ENCODE measurements at places on chromosomes 12 and 14.

GRCh38 chr12:6228535-6229223 is 28.5 kb downstream of the CD9 start:
- no peak for DNase-seq

- DNase-seq, result no peak
These were observed 143.8 kb downstream of the ADGRD1 start for GRCh38 chr12:131097202-131098177.

GRCh38 chr12:125399489-125399888 is 334.3 kb downstream of the AACS start:
- no peak for DNase-seq

- no peak for DNase-seq
These were observed 166.5 kb downstream of the MSRB3 start for GRCh38 chr12:65444996-65445395.

DNA sequence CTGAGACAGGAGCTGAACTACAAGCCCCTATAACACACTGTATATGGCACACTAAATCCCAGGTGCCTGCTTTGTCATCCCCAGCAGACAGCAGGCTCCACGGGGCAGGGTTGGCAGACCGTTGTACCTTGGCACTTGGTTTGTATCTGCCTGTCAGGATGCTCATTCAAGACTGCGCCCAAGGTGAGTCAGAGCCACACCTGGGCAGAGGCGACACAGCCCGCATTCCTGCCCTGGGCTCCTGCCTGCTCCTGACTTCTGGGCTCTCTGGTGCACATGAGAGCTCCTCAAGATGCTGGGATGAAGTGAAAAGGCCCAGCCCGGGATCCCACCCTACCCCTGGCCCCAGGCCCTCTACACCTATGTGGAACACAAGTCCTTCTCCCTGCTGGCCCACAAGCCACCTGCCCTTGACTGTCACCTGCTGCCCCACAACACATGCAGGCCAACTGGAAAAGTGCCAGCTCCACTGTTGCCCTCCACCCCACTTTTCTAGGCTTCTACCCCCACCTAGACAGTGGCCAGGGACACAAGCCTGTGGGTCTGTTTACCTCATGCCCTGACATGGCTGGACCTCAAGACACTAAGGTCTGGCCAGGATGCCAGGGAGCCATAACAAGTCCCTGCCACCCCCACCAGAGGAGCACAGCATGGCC is 30.8 kb upstream of the PNMA1 start:
- no peak for DNase-seq

GRCh38 chr12:108568338-108569154 is 6.2 kb downstream of the ISCU start:
- DNase-seq, result peak; percentile 42

GRCh38 chr12:121825041-121825523 is 21.3 kb downstream of the SETD1B start:
- DNase-seq, result no peak

DNA sequence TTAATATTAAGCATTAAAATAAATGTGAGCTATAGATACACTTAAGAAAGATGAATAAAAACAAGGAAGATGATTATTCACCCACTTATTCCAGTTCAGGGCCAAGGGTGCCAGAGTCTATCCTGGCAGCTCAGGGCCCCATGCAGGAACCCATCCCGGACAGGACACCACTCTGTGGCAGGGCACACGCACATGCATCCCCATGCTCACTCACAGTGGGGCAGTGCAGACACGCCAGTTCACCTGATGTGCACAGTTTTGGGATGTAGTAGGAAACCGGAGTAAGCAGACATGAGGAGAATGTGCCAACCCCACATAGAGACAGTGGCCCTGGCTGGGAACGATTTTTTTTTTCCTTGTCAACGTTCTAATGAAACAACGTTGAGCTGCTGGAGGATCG is 47.2 kb downstream of the DICER1 start:
- no peak for DNase-seq

DNA sequence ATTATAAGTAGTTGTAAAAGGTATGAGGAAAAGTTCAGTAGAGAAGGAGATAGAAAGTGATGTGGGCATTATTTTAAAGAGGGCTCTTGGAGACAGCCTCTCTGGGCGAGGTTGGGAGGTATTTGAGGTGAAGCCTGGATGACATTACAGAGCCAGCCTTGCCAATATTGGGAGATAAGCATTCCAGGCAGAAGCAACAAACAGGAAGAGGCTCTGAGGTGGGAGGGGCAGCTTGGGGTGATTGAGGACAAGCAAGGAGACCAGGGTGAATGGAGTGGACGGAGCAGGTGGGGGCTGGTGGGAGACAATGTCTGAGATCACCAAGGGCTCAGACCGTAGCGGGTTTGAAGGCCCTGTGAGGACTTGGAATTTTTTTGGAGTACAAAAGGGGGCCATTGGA is 87.3 kb downstream of the DYRK2 start:
- no peak for DNase-seq

DNA sequence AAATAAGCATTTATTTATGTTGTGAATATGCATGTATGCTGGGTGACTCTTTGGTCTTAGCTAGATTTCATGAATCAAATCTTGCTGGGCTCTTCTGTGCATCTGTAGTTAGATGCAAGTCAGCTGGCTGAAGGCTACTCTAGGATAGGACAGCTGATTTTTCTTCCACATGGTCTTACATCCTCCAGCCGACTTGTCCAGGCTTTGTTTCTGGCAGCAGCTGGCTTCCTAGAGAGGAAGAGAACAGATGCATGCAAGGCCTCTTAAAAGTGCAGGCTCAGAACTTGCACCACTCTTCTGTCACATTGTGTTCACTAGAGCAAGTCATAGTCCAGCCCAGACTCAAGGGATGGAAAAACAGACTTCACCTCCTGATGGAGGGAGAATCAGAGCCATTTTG is 435.4 kb upstream of the STXBP6 start:
- no peak for DNase-seq

DNA sequence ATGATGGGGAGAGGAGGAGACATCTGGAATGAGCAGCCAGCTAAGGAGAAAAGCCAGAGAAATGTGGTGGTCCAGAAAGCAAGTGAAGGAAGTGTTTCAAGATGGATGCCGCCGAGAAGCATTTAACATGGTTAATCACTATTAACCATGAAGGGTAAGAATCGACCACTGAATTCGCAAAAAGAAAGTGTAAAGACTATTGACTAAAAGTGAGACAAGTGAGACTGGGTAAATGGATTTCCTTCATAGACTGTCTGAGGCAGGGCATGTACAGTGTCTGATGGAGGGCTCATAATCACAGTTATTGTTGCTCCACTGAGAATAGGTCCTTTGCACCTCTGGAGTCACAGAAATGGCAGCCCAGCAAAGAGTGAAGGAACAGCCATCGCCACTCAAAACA is 25.3 kb upstream of the CLMN start:
- no peak for DNase-seq

DNA sequence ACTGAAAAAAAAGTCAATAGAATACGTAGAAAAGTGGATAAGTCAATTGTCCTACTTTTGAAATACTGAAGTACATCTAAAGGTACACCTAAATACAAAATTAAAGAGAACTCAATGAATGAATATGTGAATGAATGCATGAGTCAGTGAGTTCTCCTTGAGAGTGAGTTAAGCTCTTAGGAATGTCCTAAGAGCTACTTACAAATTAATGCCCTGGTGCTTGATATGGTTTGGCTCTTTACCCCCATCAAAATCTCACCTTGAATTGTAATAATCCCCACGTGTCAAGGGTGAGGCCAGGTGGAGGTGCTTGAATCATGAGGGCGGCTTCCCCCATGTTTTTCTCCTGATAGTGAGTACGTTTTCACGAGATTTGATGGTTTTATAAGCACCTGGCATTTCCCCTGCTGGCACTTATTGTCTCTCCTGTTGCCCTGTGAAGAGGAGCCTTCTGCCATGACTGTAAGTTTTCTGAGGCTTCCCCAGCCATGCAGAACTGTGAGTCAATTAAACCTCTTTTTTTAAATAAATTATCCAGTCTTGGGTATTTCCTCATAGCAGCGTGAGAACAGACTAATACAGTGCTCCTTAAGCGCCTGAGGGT is 192.2 kb upstream of the ARHGAP5 start:
- DNase-seq, result no peak

- no peak for DNase-seq
These were observed 320.4 kb downstream of the BCL11B start for GRCh38 chr14:98951521-98952152.

GRCh38 chr12:80627782-80628181 is 79.7 kb upstream of the MYF6 start:
- no peak for DNase-seq

DNA sequence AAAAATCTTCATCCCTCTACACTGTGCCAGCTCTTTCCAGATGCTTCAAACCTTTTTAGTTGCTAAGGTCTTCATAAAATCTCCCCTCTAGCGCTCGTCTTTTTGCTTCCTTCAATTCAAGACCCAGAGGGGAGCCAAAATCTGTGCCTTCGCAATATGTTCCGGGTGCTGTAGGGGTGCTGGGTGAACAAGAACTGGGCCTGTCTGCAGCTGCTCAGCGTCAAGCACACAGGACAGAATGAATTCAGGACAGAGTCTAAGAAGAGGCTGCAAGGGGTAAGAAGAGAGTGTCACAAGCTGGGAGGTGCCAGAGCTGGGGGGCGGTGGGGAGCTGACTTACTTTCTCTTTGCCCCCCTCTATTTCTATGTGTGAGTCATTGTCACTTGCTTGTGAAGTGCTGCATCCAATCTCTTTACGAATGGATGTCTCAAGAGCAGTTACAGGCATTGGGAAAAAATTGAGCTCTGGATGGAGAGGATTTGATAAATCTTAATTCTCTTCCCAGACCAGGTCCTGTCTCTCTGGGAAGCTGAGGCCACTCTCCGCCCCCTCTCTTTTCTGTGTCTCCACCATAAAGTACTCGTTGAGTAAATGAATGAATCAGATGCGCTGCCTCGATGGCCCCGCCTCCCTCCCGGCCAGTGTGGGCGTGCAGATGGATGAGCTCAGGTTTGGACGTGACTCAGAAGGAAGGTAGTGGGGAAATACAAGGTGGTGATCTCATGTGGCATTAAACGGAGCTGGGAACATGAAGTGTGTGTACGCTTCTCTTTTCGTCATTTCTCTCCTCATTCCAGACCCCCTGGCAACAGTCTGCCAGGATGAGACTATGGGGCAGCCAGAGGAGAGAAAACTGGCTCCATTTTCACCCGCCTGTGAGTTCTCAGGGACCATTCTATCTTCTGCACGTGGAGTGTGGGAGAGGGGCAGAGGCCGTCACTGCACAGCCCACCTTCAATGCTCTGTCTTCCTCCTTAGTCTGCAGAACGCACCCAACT is 91.3 kb downstream of the TSPAN9 start:
- DNase-seq, result no peak

- no peak for DNase-seq
These were observed 141.1 kb downstream of the SLC15A5 start for GRCh38 chr12:16136219-16136988.

- DNase-seq, result no peak
These were observed 368.6 kb downstream of the DPF3 start for GRCh38 chr14:72525087-72525915.

- DNase-seq, result no peak
These were observed 28.3 kb downstream of the TMEM233 start for GRCh38 chr12:119621878-119622277.

DNA sequence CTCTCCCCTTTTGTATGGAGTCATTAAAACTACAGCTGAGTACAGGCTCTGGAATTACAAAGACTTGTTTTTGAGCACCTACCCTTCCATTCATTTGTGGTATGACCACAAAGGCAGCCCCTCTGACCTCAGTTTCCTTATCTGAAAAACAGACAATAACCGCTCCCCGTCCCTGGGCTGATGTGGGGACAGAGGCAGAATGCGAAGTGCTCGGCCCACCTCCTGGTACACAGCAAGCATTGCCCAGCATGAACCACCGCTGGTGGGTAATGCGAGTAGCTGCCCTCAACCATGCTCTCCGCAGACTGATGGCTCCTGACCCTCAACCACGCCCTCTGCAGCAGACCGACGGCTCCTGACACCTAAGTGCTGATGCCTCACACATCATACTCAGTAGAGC is 22.4 kb downstream of the P2RX2 start:
- DNase-seq, result no peak

- DNase-seq, result no peak
These were observed 2.9 kb upstream of the MYH7 start for GRCh38 chr14:23438101-23438971.

- no peak for DNase-seq
These were observed 110.7 kb downstream of the KIF26A start for GRCh38 chr14:104249089-104249488.

- no peak for DNase-seq
These were observed 6.1 kb downstream of the SOS2 start for GRCh38 chr14:50225067-50225973.

GRCh38 chr12:12899530-12900380 is 8.4 kb downstream of the GPRC5A start:
- no peak for DNase-seq

- no peak for DNase-seq
These were observed 137.5 kb upstream of the CPM start for GRCh38 chr12:69070319-69071090.

DNA sequence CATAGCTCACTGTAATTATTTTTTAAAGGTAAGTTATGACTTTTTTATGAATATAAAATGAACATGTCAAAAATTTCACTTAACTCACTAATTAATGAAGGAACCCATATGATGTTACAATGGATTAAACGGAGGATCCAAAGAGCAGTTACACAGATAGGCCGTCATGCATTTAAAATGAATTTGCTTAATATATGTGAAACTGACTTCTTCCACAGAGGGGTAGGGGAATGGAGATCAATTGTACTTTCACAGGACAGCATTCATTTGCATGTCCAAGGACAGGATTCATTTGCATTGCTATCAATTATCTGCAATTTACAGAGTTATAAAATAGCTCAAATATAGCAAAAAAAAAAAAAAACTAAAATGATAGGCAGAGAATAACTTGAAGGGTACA is 6.6 kb upstream of the CRY1 start:
- no peak for DNase-seq

DNA sequence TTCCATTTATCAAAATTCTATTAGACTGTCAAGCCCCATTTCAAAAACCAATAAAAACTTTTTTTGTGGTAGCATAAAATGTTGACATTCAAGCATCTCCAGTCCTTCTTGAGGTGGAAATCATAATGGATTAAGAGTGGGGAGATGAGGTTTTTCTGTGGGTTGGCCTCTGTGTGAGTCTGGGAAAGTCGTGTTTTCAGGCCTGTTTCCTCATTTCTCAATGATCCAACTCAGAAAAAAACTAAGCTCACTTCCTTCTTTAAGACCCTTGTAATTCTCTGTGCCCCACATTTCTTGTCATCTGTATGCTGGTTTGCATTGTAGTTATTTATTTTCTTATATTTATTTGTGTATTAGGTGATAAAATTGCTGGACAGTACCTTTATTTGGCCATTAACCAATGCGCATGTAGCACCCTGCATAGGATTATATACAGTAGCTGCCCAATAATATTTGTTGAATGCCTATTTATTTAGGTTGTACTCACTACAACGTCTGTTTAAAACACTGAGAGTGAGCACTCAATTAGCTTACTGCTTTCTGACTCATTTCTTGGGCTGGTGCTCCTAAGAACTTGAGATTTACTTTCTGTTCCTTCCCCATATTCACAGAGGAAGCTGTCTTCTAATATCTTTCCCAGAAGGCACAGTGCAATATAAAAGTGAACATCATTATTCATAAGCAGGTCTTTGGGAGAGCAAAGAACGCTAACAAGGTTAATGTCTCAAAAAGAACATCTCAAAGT is 121.9 kb downstream of the DNAI7 start:
- DNase-seq, result no peak

- DNase-seq, result no peak
These were observed 832 bp upstream of the SYT1 start for GRCh38 chr12:78863482-78864402.
